Aortic smooth muscle cell (primary cell): ENCODE measurements at places on chromosomes 13 and 19. TPM values are rescaled to one million over a fixed set of nuclear protein-coding genes. Genes with fewer than 3 reads are reported as not detected.

The MAST1 gene
- 0.13 and 0.19 TPM in 2 replicates for total RNA-seq

The GPR12 gene
- not detected in 2 replicates for total RNA-seq

The CERS1 gene
- 0.40 and 0.93 TPM in 2 replicates for total RNA-seq

The ZSWIM9 gene
- total RNA-seq = 1.4 and 2.1 TPM in 2 replicates

The TCF3 gene
- 34.3 and 41.2 TPM in 2 replicates for total RNA-seq

The TNNT1 gene
- total RNA-seq = 1.2 and 1.7 TPM in 2 replicates

The LRRC63 gene
- total RNA-seq = not detected in 2 replicates

The KRTDAP gene
- not detected in 2 replicates for total RNA-seq

The FLT1 gene
- total RNA-seq = 3.2 and 5.4 TPM in 2 replicates

The ZNF234 gene
- 12.4 and 16.6 TPM in 2 replicates for total RNA-seq

The NLRP7 gene
- total RNA-seq = not detected in 2 replicates

The OR7G1 gene
- total RNA-seq = not detected in 2 replicates

The KL gene
- total RNA-seq = 0.13 and 0.19 TPM in 2 replicates

The NDUFS7 gene
- total RNA-seq = 51.2 and 51.9 TPM in 2 replicates

The PSG5 gene
- 0.12 TPM in 1 of 2 replicates, not detected in the other for total RNA-seq

The NFIX gene
- 85.9 and 137 TPM in 2 replicates for total RNA-seq

The LGALS7 gene
- total RNA-seq = 0.50 TPM in 1 of 2 replicates, not detected in the other

The ELANE gene
- total RNA-seq = 0.12 and 0.26 TPM in 2 replicates

The ZNF333 gene
- 19.0 and 19.4 TPM in 2 replicates for total RNA-seq

The WDR18 gene
- 36.9 and 49.3 TPM in 2 replicates for total RNA-seq

The USHBP1 gene
- total RNA-seq = 0.13 and 0.25 TPM in 2 replicates

The HNRNPL gene
- 215 and 236 TPM in 2 replicates for total RNA-seq

The PROZ gene
- total RNA-seq = not detected in 2 replicates

The DBP gene
- total RNA-seq = 6.7 and 10.6 TPM in 2 replicates

The ZNF578 gene
- 5.9 and 6.2 TPM in 2 replicates for total RNA-seq

The LENG1 gene
- 7.3 and 7.9 TPM in 2 replicates for total RNA-seq
